ENCODE measurements at places on chromosomes 12 and 14.
A peak's percentile ranks its signal among the peaks of the same experiment; 100 is the strongest.

DNA sequence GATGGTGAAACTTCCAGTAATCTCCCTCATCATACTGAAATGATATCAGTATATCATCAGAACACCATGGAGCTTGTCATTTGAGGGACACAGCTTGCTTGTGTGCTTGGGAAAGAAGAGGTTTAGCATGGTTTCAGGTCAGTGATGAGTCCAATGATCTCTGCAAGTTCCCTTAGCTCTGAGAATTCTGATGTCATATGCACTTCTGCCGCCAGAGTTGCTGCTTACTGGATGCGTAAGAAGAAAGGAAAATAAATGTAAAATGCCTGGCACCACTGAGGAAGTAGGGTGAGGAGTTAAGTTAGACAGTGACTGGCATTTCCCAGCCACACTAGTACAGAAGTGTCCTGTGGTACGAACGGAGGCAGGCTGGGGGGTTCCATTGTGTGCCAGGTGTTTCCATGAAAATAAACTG lies 22.6 kb downstream of the PRKCH start:
- DNase-seq, result no peak

- DNase-seq, result no peak
These were observed 241.6 kb upstream of the NPAS3 start for GRCh38 chr14:32697114-32697513.

DNA sequence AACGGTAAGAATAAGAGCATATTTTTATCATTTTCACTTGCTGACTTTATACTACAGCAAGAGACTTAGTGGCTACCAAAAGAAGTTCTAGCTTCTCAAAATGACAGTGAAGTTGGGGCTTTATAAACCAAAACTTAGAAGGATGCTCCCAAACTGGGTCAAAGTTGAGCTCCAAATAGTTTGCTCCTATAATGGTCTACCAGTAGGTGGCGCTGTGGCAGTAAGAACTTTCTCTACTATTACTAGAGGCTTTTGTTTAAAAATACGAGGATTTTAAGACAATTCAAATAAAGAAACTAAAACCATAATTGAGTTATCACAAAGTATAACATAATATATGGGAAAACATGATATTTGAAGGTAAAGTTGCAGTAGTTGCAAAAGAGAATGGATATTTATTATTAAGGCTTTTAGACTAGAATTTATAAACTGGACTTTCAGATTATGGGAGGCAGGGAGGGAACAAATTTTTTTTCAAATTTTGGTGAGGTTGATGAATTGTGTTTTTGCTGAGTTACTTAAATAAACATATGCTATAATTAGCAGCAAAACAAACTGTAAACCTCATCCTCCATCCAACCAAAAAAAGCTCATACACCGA lies 75.0 kb downstream of the TGFB3 start:
- peak; percentile 16 for DNase-seq

DNA sequence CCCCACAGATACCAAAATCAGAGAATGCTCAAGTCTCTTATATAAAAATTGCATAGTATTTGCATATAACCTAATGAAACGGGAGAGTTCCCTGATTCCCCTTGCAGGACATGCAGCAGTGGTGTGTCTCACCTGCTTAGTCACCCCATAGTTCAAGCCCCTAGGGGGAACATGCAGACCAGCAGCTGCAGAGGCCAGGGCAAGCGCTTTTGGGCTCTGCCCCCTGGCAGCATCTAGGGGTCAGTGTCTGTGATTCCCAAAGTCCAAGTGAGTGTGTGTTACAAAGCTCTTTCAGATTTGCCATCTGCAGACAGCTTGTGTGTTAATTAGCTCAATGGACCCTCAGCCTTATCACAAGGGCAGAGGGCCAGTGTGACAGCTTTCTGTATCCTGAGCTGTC lies 110.1 kb downstream of the DNAI7 start:
- DNase-seq, result no peak

DNA sequence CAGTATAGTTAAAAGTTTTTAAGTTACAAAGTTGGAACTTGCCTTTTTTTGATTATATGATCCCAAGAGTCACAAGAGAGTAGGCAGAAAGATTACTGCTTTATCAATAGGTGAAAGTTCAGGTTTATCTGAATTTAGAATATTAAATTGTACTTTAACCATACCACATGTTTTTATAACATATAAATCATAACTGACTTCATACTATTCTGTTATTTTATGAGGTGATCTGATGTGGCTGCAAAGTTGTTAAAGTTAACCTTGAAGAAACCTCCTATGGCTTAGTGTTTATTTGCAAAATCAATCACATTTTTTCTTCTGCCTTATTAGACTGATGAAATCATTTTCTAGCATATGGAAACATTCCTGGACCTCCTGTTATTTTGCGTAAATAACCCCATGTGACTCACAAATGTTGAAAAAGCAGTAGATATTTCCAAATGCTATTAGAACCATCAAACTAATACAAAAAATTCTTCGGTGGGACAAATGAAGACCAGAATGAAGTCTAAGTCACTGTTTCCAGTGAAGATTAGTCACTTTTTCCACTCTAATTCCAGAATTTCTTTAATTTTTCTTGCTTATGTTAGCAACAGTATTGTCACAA lies 132.1 kb downstream of the RAD51B start:
- no peak for DNase-seq

DNA sequence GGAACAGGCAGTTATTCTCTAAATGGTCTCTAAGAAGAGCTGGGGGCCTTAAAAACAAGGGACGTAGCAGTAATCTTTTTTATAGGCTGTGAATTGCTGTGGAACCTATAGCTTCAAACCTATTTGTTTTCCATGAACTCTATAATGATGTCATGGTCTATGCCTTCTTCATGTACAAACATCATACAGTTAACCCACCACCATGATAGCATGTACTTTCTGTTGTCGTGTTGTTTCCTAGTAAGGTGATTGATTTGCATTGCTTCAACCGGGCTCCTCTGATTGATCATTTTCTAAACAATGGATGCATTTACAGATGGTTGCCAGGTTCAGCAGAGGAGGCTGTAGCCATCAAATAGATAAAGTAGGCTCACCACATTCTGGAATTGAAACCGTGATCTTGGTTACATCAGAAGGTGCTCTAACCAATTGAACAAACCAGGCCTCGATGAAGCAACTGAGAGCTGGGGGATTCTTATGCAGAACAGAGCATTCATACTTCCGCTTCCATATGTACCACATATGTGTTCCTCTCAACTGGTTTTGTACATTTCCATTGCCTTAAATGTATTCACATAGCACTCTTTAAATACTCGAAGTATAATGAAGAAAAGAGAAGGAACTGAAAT lies 25.6 kb upstream of the PCNX1 start:
- DNase-seq, result no peak

GRCh38 chr12:106178562-106178961 lies 39.8 kb upstream of the NUAK1 start:
- DNase-seq, result no peak

- DNase-seq, result no peak
These were observed 66.1 kb downstream of the KTN1 start for GRCh38 chr14:55645845-55646832.

GRCh38 chr12:106897082-106897481 lies 58.6 kb upstream of the TMEM263 start:
- DNase-seq, result no peak

GRCh38 chr14:104116756-104117340 lies 21.5 kb upstream of the KIF26A start:
- no peak for DNase-seq

DNA sequence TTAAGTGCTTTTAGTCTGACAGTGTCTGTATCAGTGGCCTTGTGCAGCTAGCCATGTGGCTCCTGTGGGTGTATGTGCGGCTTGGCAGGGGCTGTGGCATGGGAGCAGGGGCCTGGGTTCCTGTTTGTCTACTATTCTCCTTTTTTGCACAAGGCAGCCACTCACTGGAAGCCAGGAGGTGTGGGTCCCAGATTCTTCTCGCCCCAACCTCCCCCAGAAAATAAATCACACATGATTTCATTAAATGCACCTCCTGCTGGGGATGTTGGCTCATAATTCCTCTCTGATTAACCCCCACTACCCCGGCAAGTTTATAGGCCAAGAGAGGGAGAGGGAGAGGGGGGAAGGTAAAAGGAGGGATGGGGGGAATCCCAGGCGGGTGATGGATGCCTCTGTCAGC lies 17.6 kb downstream of the CALCOCO1 start:
- no peak for DNase-seq

DNA sequence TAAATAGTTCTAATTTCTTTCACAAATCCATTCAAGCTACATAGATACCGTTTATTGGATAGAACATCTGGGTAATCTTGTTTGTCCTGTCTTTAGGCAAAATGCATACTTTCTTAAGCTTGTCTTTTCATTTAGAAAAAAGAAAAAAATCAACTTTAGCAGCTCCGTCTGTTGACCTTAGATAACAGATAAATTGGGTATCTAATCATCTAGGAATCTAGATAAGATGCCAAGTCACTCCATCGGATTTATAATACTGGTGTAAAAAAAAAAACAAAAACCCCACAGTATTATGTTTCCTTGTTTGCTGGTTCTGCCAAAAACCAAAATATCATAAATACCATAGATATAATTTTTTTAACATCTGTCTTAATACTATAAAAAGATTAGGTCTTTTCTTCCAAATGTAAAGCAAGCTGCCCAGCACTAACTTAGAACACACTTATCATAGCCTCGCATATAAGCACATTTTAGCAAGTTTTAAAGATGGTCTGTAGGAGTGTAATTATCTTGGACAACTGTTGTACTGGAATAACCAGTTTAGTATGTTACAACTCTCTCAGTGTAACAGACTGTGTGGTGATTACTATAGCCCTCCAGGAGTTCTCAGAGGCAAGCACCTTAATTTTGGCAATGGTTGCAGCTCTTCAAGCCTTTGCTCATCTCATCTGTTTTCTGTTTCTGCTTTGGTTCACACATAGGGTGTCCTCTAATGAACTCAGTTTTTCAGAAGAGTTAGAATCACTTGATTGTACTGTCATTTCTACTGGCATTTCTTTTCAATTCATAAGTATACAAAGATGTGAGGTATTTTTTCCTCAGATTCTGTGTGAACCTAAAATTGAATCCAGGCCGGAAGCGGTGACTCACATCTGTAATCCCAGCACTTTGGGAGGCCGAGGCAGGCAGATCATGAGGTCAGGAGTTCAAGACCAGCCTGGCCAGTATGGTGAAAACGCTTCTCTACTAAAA lies 83.1 kb downstream of the ANO6 start:
- DNase-seq, result no peak

- peak; percentile 2 for DNase-seq
These were observed 762 bp downstream of the PPP2R5E start for GRCh38 chr14:63542231-63542999.

GRCh38 chr14:35284506-35284905 lies 7.7 kb upstream of the PSMA6 start:
- no peak for DNase-seq

DNA sequence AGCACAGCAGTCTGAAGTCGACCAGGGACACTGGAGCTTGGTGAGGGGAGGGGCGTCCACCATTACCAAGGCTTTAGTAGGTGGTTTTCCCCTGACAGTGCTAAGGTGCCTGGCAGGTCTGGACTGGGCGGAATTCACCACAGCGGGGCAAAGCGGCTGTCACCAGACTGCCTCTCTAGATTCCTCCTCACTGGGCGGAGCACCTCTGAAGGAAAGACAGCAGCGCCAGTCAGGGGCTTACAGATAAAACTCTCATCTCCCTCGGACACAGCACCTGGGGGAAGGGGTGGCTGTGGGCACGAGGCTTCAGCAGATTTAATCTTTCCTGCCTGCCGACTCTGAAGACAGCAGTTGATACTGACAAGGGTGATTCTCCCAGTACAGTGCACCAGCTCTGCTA lies 39.1 kb downstream of the DDHD1 start:
- no peak for DNase-seq

DNA sequence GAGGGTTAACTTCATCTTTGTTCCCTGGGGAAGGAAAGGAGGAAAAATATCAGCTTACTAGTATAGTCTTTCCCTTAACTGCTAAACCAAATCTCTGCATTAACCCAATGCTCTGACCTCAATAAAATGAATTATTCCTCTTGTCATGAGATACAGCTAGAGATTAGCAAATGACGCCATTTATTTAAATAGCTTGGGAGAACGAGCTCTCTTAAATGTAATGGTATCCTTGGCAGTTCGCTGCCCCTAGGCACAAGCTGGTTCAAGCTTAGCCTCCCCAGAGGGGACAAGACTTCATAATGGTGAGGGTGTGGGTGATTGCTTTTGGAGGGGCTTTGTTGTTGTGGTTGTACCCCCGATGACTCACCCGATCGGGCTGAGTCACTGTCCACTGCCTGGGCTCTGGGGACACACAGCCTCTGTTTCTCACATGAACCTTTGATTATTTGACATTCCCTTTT lies 19.6 kb downstream of the FNTB start:
- no peak for DNase-seq

DNA sequence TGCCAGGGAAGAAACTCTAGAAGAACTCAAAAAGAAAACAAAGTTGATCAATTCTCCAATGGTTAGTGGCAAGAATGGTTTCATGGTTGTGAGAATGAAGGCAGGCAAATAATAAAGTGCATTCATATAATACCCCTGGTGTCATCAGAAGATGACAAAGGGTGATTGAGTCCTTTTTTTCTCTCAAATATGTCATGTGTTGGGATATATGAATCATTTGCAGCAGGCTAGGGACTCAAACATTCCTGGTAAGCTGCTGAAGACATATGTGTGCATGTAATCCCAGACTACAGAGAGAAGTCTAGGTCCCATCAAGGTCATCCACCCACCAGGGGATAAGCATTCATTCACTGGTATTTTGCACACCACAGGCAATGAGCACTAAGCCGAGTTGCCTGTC lies 82.4 kb upstream of the MYF6 start:
- no peak for DNase-seq

DNA sequence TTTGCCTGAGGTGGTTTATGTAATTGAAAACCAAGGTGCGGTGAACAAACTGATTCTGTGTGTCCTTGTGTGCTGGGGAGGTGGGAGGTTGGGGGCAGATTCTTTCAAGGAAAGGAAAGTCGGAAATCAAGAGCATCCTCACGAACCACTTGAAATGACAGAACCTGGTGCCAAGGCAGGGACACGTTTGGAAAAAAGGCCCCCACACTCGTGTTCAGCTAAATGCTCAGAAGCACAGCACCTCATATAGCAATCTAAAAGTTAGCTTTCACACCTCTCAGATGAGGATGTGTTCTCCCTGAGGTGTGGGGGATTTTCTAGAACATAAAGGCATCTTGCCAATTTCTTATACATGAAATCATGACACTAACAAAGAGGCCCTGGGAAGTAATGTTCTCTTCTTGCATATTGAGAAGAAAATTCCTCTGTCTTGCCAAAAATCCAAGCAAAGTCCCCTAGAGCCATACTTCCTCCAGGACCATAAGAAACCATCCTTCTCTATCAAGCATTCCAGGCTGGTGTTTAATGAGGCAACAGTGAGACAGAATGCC lies 119.6 kb downstream of the PLXNC1 start:
- DNase-seq, result no peak

GRCh38 chr12:119448611-119449131 lies 114.1 kb downstream of the CCDC60 start:
- DNase-seq, result no peak

Measured in stimulated activated CD4-positive, alpha-beta T cell treated with anti-CD3 and anti-CD28 coated beads, TNF-alpha, amount 100 ng/mL, for 1 hour (primary cell).